ENCODE measurements at places on chromosomes 2 and 18.

DNA sequence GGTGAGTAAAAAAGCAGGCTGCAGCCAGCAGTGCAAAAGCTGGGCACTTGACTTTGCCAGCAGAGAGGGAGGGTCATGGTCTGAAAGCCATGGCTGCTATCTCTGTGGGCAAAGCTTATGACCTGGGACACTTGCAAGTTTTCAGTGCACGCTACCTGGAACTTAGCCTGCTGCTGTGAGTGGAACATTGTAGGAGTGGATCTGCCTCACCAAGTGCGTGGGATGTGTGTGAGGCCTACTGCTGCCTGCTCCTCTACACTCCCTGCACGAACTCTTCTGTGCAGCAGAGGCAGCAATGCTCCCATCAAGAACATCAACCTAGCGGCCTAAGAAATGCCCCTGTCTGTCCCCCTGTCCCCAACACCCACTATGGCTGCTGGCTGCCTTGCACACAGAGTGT, 344.1 kb upstream of the REG3G start:
- DNase-seq = no peak

DNA sequence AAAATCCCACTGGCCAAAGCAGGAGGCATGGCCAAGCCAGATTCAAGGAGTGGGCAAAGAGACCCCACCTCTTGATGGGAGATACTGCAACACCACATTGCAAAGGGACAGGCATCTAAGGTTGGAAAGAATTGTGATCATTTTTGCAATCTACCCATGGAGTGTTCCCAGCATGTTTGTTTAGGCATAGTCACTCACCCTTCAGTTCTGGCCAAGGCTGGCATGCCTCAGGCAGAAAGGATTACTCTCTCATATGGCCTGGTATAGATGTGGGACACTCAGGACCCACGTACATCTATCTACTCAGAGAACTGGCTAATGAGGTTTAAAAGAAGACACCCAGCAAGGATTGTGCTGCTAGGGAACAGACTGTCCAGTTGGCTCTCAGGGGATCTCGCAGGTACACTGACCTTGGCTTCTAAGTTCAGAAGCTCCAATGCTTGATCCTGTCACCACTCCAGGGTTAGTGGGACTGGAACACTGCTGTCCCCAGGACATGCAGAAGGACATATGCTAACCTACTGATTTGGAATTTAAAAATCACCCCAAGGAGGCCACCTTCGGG, 183.7 kb downstream of the KLHL29 start:
- DNase-seq = no peak

DNA sequence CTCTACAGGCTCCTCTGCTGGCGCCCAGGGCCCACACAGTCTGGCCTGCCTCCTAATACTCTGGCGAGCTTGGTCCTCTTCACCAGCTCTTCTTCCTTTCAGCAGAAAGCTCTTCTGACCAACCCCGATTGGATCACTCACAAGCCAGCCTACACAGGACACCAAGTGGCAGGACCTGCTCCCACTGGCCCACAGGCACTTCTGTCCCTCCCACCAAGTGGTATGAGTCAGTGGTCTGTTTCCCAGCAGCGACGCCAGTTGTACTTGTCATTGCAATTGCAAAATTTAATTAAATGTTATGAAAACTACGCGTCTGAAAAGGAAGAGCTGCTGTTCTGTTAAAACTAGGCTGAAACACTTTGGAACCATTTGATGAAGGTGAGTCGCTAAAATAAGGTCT, 46.7 kb downstream of the NDUFA10 start:
- DNase-seq = no peak

- DNase-seq = no peak
Measured at GRCh38 chr18:56038171-56039030, 450.4 kb upstream of the TCF4 start.

DNA sequence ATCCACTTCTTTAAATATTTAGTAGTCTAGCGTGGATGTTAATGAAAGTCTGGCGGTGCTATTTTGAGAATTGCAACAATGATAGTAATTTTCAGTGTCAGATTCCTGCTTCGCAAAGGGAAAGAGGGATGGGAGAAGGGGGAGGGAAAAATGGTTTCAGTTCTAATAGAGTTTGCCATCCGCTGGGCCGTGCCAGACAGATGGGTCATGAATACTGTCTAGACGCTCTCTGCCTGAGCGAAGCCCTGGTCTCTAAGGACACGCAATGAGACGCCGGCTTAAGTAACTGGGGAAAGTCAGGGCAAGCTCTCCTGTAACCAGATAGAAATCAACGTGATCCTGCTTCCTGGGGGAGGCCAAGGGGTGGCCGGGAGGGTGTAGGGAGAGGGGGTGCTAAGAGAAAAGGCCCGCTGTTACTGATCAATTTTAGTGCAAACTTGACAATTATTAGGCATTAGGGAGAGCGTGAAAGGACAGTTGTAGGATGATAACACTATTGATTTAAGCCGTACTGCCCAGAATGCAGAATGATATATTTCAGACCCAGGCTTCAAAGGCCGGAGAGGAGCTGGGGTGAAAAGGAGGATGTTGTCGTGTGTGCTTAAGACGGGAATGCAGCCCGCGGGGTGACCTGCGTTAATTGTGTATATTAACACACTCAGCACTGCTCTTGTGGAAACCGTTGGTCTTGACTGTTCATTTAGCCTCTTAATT, 229.2 kb downstream of the LDLRAD4 start:
- no peak for DNase-seq

- DNase-seq = no peak
Measured at GRCh38 chr2:119294671-119295070, 71.0 kb downstream of the STEAP3 start.

GRCh38 chr2:83342860-83343329, 1116.2 kb downstream of the SUCLG1 start:
- no peak for DNase-seq

GRCh38 chr2:191679818-191680600, 2.1 kb downstream of the NABP1 start:
- DNase-seq = no peak

- DNase-seq = no peak
Measured at GRCh38 chr2:235727891-235728799, 234.3 kb downstream of the AGAP1 start.

DNA sequence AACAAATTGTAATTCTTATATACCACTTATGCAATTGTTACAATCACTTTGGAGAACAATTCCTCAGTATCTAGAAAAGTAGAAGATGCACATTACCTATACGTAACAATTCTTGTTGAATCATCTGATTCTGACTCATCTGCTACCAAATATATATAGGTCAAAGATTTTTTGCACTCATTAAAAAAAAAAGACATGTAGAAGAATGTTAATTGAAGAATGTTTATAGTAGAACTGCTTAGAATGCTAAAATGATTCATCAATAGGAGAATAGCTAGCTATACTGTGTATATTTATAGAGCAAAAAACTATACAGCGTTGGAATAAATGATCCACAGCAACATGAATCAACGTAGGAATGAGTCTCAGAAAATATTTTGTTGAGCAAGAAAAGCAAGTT, 29.5 kb upstream of the STAT1 start:
- no peak for DNase-seq

DNA sequence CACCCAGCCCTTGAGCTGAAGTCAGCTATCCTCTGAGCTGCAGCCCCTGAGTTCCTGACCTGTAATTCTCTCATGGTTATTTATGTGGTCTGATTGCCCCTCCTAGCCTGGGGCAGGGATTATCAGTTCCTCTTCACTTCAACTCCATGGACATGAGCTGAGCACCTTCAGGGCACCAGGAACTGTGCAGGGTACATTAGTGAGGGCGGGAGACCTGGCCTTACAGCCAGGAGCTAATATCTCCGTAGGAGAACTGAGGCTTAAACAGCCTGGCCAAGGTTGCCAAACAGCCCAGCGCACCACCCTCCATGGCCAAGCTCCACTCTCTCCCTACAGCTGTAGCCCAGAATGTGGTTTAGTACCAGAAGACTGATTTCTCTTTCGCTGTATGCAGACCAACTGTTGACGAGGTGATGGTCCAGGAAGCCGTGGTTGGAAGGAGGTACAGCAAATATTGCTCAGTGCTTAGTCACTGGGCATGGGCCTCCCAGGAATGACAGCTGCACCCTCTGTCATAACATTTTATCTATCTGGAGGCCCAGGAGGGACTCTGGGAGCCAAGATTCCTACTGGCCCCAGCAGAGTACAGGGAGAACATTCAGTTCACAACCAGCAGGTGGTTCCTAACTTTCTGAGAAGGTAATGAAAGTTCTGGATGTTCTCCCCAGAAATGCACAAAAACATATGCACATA, 228.7 kb upstream of the SIX2 start:
- no peak for DNase-seq

GRCh38 chr2:66724241-66724640, 289.3 kb downstream of the MEIS1 start:
- no peak for DNase-seq

GRCh38 chr2:18243816-18244215, 316.6 kb downstream of the RDH14 start:
- DNase-seq = no peak

DNA sequence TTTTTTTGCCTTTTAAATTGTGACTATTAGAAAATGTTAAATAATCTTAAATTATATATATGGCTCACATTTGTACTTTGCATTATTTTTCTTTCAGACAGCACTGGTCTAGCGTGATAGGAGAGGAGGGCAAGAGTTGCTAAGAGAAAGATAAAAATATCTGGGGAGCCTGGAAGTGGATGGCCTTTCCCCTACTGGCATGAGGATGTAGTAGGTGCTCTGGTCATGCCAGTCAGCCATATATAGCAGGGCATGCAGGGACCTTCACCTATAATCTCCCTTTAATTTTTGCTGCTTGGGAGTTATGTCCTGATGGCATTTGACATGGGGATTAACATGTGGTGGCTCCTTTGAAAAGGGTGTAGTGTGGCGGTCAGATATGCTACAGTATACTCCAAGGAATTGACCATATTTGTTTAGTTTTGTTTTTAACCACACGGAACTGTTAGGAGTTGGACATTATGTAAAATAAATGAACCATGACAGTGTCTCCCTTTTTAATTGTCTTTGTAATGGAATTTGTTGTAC, 144.7 kb downstream of the BABAM2 start:
- no peak for DNase-seq

DNA sequence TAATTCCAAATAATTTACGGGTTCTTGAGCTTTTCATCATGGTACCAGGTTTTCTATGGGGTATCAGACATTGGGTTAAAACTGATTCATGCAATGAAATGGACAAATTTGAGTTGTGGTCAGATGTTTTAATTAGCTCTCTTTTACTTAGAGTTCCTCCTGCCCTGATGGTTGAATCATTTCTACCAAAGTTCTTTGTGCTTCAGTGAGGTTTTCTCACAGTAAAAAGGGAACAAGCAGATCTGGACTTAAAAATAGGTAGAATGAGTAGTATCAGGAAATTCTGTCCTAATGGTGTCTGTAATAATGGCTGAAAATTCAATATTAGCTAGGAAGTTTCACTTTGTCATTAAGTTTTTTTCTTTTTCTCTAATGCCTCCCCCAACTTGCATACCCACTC, 159.7 kb upstream of the LRRTM1 start:
- no peak for DNase-seq

- no peak for DNase-seq
Measured at GRCh38 chr2:59204040-59204439, 962.9 kb upstream of the FANCL start.

- DNase-seq = no peak
Measured at GRCh38 chr18:44747157-44747556, 66.5 kb downstream of the SETBP1 start.

GRCh38 chr2:158191076-158191895, 89.6 kb downstream of the UPP2 start:
- DNase-seq = no peak

DNA sequence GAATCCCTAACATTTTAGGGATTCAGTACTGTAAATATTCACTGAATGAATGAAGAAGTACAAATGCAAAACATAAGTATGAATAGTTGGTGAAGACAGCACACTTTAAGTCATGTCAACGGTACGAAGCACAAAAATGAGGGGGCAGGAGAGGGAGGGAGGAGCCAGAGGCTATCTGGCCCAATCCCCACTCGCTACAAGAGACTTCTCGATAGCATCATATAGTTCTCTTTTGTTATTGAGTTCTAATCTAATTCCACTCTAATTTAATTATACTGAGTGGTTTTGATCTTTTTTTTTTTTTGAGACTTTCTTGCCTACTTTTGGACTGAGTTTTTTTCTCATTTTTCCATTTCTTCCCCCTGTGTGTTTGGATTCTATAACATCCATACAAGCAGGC, 152.2 kb upstream of the REV1 start:
- no peak for DNase-seq

GRCh38 chr18:12652861-12653401, 5.0 kb downstream of the SPIRE1 start:
- no peak for DNase-seq

DNA sequence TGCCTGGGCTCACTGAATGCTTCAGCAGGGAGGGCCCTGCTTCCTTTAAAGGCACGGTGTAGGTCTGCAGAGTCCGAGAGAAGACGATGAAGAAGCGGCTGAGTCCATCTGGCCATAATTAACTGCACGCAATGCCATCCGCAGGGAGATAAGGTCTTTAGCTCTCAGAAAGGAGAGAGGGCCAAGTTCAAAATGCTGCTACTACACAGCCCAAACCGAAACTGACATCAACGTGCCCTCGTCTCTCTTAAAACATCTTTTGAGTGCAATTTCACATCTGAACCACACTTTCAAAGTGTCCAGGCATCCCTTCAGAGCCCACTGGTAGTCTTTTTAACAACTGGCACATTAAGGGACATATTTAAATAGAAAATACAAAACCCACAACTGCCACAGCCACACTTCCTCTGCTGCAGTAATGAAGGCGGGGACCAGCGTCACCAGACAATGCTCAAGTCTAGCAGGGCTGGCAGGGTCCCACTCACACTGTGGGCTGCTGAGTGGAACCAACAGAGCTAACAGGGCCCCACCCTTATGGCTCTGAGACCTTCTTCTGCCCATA, 35.8 kb downstream of the ST3GAL5 start:
- DNase-seq = no peak

- no peak for DNase-seq
Measured at GRCh38 chr18:3721771-3722648, 272.0 kb downstream of the TGIF1 start.

DNA sequence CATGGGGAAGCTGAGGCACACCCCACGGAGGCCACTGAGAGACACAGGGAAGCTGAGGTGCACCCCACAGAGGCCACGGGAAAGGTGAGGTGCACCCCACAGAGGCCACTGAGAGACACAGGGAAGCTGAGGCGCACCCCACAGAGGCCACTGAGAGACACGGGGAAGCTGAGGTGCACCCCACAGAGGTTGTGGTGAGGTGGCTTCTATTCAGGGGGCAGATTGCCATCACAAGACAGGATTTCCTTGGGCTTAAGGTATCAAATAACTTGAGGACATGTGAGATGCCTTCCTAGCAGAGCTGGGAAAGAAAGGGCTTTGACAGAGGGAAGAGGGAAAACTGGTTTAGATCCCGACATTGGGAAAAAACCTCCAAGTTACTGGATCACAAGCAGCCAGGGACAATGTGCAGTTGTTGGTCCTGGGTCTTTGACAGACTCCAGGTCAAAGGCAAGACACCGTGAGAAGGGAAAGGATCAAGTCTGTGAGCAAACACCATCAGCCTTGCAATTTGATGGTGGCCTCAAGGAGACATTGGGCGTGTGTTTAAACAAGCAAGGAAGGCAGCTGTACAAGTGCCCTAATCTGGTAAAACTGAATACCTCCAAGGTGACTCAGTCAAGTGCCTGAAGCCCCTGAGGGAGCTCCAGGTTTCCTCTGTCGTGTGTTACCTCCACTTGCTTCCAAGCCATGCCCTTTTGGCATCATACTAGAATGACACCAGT, 133.2 kb upstream of the EPAS1 start:
- DNase-seq = no peak

- DNase-seq = no peak
Measured at GRCh38 chr2:236352761-236353593, 88.8 kb upstream of the ASB18 start.

GRCh38 chr2:86097913-86098312, 7.8 kb downstream of the POLR1A start:
- no peak for DNase-seq
